NK-92 treated with Interleukin-12 subunit alpha and Interleukin-12 subunit beta, amount 100 ng/mL, for 24 hours (cell line): ENCODE measurements at places on chromosomes 4 and X.

DNA sequence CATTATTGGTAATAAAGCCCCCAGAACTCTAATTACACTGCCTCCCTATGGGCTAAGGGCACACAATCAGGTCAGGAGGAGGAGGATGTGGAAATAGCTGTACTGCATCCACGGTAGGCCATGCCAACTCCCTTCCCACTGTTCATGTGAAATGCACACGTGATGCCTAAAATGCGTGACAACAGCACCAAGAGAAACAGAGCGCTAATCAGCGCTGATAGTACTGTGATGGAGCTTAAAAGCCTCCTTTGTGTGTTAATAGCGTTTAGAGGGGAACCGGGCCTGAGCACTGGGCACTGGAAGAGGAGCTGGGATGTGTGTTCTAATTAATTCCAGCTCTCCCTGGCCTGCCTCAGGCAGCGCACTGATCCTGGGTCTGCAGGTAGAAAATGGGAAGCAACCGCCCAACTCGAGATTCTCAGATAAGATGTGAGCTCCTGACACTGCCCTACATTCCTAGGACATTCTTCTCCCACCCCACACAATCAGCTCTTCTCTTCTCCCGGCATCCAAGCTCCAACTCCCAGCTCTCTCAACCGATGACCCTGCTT lies 12.9 kb downstream of the DCTD start:
- no peak for DNase-seq

DNA sequence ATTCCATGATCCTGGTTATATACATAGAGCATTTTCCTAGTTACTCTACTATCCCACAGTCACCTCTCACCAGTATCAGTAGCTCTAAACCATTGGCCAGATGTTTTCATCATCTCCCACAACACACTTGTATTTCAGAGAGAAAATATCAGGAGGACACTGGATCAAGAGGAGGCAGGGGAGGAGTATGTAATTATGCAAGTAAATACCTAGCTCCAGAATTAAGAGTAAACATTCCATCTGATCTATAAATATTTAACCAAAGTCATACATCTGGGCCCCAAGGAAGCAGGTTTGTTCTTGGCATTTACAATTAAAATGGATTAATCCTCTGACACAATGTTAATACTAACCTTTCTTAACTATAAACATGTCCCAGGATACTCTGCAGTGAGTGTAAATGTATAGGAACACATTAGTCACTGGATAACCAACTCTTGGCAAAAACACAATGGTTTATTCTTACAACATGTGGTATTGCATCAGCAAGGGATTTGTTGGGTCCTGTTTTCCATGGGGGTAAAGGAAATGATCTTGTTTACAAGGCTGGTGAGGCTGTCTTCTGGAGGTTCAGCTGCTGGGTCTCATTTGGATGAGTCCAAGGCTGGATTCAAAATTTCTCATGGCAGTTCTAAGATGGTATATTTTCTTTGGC lies 170.1 kb downstream of the ATG4A start:
- DNase-seq, result no peak

DNA sequence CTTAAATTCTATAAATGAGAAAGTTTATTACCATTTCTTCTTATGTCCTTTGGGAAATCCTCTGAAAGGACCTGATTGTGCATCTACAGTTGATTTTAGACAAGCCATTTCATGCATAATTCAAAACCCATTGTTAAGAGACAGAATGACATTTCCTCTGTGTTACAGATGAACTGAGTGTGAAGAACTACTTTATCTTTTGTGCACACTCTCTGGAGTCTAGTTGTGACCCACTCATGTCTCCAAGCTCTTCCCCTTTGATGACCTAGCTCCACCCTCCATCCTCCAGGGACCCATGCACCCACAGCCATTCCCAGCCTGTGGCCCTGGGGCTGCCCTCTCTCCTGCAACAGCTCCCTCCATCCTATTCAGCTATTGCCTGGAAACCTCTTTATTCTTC lies 57.5 kb upstream of the BMPR1B start:
- DNase-seq, result no peak

DNA sequence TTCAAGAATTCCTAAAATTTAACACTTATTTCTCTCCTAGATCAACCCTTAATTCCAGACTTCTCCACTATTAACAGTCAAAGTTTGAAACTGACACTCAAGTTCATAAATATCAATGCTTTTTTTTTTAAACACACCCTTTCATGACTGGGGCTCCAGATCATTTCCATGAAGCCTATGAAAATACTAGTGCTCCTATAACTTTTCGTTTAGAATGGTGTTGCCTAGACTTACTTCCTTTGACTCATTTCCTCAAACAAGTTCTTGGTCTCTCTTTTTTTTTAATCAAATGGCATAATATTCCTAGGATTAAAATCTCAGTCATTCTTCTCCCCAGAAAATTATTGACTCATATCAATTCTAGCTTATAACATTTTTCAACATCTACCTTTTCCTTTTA lies 13.1 kb downstream of the ZMAT1 start:
- DNase-seq, result no peak

GRCh38 chr4:5969777-5970176 lies 48.5 kb downstream of the C4orf50 start:
- DNase-seq, result no peak

DNA sequence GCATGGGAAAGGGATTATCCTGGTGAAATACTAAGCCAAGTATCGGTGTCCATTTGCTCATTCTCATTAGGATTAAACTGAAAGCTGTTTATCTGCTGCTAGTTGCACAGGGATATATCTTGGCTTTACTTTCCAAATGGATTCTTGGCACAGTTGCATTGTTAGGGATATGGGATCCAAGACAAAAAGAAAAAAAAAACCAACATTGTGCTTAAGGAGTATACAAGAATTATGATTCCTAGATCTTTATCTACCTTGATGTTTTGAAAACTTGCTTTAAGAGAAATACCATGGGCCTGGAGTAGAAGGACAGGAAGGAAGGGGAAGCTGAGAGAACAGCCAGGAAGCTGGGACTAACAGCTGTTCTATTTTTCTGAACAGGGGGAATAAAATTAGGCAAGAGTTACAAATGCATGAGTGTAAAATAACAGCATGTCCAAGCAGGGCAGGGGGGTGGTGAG lies 107.6 kb downstream of the ATXN3L start:
- DNase-seq, result no peak

DNA sequence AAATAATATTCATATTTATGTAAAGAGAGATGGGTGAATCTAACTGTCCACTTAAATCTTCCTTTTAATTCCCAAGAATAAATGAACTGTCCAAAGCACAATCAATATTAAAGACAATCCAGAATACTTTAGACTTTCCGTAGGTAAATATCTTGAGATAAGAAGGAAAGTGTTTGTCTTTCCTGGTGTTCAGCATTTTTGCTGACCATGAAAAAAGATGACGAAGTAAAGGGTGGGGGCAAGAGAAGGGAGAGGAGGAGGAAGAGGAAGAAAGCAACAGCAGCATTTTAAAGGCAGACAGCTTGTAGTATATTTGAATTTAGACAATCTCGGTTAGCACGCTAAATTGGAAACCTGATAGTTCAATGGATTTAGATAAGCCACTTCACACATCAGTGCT lies 498.2 kb downstream of the KCNIP4 start:
- DNase-seq, result no peak

- no peak for DNase-seq
Measured at GRCh38 chr4:95212692-95213091, 336.1 kb downstream of the UNC5C start.

DNA sequence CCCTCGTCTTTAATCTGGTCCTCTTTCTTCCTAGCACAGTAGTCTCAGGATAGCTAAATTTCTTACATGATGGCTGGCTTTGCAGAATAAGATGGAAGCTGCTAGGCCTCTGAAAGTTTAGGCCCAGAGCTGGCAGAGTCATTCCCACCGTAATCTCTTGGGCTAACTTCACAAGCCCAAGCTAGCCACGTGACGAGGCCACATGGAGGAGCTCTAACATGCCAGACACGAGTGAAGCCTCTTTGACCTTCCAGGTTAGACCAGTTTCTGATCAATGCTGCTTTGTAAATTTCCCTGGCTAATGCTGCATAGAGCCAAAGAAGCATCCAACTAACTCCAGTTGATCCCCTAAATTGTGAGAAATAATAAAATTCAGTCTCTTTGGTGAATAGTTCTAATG lies 9.5 kb upstream of the CENPE start:
- DNase-seq, result no peak

- DNase-seq, result no peak
Measured at GRCh38 chrX:132738951-132739350, 219.5 kb downstream of the HS6ST2 start.

GRCh38 chr4:14337892-14338584 lies 664.2 kb upstream of the CPEB2 start:
- DNase-seq, result no peak

GRCh38 chr4:54840992-54841768 lies 183.4 kb downstream of the KIT start:
- DNase-seq, result no peak

DNA sequence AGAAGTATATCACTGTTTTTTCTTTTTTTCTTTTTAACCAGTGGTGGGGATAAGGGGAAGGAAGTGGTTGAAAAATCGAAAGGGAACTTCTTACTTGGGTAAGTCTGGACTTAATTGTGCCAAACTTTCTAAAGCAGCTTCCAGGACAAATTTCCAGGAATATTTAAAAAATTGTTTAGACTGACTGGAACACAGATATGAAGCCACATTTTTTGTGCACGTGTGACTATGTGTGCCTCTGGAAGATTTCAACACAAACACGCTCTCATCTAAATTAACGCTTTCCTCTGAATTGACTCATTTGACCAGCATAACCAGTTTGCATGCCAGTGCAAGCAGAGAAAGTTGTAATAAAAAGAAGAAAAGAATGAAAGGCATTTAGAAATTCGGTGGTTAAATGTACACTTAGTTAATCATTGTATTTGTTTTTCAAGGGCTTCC lies 18.8 kb upstream of the YTHDC1 start:
- DNase-seq, result no peak

- DNase-seq, result no peak
Measured at GRCh38 chr4:15293711-15294110, 134.1 kb upstream of the C1QTNF7 start.
